ENCODE measurements at places on chromosomes 2 and 18.

- DNase-seq = no peak
Measured at GRCh38 chr2:232927032-232927792, 57.1 kb downstream of the SNORC start.

DNA sequence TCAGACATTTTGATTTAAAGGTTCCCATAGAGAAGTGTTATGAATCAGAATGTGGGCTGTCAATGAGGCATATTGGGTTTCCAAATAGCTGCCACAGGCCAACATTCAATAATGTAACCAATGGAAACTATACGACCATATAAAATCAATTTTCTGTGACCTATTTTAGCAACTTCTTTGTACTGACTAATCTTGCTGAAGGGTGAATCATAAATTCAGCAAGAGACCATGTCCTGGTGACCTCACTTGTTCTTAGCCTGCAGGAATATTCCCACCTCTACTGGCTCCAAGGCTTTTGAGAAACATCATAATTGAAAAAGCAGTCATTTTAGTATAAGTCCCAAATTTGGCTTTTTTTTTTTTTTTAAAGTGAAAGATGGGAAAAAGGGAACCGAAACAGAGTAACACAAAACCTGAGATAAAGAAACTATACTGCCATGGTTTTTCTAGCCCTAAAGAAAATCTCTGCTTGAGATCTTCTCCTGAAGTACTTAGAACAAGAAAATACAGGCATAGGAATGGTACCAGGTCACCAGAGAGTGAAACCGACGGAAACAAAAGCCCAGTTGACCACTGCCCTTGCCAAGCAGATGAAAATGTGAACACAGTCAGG lies 32.1 kb downstream of the PLEKHM3 start:
- no peak for DNase-seq

DNA sequence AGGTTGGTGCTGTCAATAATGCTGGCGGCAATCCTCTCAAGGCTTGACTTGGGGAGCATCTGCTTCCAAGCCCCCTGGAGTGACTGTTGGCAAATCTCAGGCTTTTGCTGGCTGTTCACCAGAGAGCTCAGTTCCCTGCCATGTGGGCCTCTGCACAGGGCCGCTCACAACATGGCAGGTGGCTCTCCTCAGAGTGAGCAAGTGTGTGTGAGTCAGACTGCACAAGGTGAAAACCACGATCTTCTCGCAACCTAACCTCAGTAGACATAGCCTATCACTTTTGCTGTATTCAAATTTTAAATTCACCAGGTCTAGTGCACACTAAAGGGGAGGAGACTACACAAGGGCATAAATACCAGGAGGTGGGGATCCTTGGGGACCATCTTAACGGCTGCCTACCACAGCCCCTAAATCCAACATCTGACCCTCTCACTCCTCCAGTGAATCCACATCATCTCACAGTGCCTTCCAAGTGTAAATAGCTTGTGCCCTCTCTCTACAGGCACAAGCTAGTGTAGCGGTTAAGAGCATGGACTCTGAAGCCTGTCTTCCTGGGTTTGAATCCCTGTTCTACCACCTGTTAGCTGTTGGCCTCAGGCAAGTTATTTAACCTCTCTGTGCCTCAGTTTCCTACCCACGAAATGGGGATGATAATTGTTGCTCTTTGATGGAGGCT lies 187.7 kb upstream of the CXCR4 start:
- DNase-seq = no peak

DNA sequence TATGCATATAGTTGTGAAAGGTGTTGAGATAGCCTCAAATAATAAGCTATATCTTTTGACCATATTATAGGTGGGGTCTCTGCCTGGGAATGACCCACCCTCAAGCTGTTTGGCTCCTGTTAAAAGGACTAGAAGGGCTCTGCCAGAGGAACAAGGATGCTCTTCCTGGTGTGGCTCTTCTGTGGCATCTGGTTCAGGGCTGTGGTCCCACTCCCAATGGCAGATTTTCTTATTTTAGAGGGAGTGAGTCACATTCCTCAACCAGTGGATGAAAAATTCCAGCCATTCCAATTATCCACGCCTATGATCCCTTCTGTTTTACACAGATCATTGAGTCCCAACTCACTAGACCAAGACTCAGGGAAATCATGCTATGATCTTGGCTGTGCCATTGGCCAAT lies 119.9 kb downstream of the PARD3B start:
- DNase-seq = no peak

GRCh38 chr2:11749646-11750349 lies 3.4 kb downstream of the LPIN1 start:
- DNase-seq = no peak

DNA sequence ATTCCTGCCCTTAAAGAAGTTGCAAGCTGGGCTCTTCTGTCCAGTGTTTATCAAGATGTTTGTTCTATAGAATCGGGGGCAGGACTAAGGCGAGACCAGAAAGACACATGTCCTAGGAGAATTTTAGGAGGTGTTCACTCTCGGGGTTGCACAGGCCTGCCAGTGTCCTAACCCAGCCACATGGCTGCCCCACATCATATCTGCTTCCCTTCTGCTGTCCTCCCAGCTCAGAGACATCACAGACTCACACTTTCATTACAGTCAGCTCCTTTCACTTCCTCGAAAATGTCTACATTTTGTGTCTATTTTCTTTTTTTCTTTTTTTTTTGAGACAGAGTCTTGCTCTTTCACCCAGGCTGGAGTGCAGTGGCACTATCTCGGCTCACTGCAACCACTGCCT lies 10.7 kb upstream of the MRO start:
- no peak for DNase-seq

- DNase-seq = no peak
Measured at GRCh38 chr2:221518935-221519625, 53.0 kb downstream of the EPHA4 start.

- no peak for DNase-seq
Measured at GRCh38 chr18:78309307-78309706, 670.3 kb upstream of the SALL3 start.

- DNase-seq = no peak
Measured at GRCh38 chr2:210035679-210036078, 33.2 kb downstream of the RPE start.

- DNase-seq = no peak
Measured at GRCh38 chr2:100470898-100471514, 724 bp downstream of the NMS start.

GRCh38 chr2:161031511-161031910 lies 128.7 kb upstream of the TANK start:
- DNase-seq = no peak

DNA sequence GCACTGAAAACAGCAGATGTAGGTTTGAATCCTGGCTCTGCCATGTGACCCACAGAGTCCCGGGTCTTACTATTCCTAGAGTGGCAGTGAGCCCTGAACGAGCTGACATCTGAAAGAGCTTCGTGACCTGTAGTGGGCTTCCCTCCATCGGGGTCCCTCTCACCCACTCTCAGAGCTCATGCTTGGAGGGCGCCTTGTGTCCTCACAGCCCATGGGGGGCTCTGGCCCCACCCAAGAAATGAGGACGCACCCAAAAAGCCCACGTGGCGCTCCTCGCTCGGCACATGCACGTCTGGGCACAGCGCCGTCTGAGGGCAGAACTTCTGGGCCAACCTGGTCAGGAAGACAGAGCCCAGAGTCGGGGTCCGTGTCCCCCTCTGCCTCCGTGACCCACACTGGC lies 23.7 kb downstream of the LBH start:
- DNase-seq = no peak

DNA sequence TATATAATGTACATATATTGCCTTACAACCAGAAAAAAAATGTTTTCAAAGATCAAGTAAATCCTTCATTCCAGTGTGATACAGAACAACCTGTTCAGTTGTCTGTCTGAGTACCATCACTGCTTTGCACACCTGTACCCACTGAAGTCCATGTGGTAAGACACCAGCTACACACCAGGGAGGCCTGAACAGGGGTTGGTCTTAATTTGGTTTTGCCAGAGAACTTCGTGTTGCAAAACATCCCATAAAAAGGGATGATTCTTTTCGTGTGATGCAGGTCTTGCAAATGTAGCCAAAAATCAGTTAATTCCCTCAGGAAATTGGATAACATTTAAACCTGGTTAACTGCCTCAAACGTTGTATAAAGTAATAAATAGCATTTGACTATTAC lies 73.7 kb upstream of the SLC1A4 start:
- no peak for DNase-seq

- no peak for DNase-seq
Measured at GRCh38 chr2:42382144-42382543, 21.1 kb upstream of the COX7A2L start.

DNA sequence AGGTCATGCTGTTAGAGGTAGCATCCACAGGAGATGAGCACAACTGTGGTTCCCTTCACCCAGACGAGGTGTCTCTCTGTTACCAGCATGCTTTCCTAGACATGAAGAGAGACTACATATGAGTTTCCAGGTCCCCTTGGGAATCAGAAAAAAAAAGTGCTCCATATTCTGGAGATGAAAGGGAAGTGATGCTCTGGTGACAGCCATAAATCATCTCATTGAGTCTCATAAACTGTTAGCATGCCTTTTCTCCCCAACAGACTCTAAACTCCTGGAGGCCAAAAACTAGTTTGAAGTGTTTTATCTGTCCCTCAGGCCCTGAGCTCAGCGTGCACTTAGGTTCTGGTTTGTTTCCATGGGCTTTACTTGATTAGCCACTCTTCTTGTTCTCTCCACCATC lies 124.6 kb upstream of the CREB1 start:
- DNase-seq = no peak

- DNase-seq = no peak
Measured at GRCh38 chr18:78895207-78896001, 84.2 kb upstream of the SALL3 start.

DNA sequence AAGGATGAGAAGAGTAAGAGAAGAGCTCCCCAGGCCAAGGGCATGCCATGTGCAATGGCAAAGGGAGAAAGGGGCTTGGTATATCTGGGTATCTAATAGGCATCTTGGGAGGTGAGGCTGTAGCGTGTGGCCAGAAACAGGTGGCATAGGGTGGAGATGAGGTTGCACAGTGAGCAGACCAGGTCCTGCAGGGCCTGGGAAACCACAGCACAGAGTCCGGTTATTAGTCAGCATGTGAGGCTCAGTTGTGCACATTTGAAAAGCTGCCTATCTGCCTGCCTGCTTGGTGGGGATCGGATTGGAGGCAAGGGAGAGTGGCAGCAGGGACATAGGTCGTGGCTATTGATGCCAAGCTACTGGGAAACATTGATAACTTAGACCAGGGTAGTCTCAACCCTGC lies 190.6 kb downstream of the TPGS2 start:
- no peak for DNase-seq

GRCh38 chr2:122168799-122169198 lies 413.3 kb downstream of the TSN start:
- DNase-seq = no peak

GRCh38 chr18:79948719-79949411 lies 2.6 kb downstream of the SLC66A2 start:
- peak; percentile 70 for DNase-seq

DNA sequence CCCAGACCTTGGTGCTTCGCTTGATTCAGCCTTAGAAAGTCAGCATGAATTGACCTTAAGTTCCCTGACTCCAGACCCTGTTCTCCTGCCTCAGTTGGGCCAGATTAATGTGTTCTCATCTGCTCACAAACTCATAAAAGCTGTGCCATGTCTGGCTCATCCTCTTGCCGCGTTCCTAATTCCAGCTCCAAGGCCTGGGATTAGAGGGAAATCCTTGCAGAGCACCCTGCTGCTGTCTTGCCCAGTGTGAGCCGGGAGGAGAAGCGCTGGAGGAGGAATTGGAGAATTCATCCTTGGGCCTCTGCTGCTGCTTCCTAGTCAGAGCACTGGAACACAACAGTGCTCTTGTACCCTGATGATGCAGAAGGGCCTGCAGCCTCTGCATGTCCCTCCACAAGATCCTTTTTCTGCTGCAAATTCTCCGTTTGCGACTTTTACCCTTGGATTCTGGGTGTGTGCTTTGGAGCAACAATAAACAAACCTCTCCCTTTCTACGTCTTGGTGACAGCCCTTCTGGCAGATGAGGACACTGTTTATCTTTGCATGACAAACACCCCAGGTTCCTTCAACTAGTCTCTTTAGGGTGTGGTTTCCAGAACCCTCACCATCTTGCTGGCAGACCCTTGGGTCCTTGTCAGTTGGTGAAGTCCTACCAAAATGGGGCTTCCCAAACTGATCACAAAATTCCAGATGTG lies 46.9 kb upstream of the CNGA3 start:
- DNase-seq = no peak

DNA sequence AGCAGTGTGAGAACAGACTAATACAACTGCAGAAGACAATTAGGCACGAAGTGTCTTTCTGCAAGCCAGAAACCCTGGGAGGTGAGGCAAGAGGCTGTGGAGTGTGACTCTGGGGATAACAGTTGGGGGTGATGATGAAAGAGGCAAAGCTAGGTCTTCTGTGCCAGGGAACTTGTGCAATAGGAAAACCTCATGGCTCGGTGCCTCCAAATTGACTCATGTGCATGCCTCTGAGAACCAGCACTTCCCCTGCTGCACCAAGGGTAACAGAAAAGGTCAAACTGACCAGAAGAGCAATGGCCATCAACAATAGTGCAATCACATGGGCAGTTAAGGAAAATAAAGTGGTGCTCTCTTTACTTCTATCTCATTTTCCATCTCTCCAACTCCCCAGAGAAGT lies 136.4 kb downstream of the SCG2 start:
- DNase-seq = no peak

- no peak for DNase-seq
Measured at GRCh38 chr2:169713331-169713730, 19.1 kb downstream of the PHOSPHO2 start.

- no peak for DNase-seq
Measured at GRCh38 chr18:79447703-79448367, 52.1 kb downstream of the NFATC1 start.

GRCh38 chr2:217843324-217843723 lies 159.5 kb downstream of the TNS1 start:
- DNase-seq = no peak

DNA sequence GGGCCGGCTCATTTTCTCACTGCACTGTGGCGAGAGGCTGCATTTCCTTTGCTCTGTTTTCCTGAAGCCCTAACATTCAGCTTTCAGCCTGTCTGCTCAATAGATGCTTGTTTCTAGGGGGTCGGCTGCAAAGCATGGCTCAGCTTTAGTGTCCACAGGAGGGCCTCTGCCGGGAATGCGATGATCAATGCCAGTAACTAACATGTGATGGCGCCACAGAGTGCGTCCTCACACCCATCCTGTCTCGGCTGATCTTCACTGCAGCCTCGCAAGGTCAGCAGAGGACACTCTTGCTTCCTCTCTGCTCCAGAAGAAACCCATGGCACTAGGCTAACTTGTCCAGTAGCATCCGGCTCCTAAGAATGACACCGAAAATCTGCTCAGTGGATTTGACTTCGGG lies 156.4 kb upstream of the PXDN start:
- no peak for DNase-seq

DNA sequence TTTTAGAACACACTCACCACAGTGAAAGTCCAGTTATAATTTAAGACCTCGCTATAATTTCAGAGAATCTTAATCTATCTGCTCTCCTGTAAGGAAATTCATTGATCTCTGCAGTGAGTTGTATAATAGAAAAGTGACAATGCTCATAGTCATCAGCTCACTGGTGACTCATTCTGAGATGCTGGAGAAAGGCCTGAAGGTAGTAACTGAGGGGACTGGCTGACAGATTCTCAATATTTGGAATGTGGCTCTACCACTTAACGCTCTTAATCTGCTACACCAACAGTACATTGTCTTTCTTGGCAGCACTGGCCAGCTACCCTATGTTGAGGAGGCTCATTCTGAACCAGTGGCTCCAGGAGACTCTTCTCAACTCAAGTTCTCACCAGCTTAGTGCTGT lies 246.1 kb downstream of the RPRM start:
- DNase-seq = no peak

Data from NCI-H510A treated with DMSO at 0.1 percent for 48 hours (cell line).